Kidney capillary endothelial cell (primary cell): ENCODE measurements at places on chromosomes 5 and 9.
A peak's percentile ranks its signal among the peaks of the same experiment; 100 is the strongest.

DNA sequence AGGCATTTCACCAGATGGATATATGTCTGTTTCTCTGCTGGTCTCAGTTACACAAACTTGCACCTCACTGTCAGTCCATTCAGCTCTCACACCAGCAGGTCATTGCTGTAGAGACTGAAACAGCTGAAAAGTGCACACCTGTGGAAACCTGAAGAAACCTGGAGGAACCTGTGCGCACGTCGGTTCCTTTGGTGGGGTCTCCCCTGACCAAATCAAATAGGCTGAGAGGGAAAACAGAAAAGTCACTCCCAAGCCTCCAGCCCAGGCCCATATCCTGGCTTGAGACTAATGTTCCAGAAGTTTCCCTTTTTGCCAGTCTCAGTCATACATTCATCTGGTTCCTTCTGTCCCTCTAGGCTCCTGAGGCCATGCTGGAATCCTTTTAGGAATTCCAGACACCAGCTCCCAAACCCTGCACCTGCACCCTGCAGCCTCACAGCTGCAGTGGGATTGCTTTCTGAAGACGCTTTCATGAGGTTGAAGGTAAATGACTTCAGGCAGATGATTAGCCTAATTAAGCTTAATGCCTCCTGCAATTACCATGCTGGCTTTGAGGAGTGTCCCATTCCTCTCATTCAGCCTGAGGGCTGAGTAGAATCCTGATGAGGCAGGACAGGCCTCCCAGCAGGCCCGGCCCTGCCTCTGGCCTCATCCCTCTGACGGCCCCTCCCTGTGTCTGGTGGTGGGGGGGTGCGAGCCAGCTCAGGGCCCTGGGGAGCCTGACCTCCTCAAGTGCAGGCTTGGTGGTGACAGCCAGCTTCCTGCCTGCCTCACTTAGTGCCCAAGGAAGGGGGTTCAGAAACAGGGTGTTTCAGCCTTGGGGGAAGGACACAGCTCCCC lies 24.3 kb upstream of the CXCL14 start:
- no peak for DNase-seq

- DNase-seq, result no peak
These were observed 2.6 kb downstream of the IER5L start for GRCh38 chr9:129175515-129175824.

- no peak for DNase-seq
These were observed 2.8 kb downstream of the PRR7 start for GRCh38 chr5:177449140-177450061.

- DNase-seq, result no peak
These were observed 278.6 kb upstream of the C9orf72 start for GRCh38 chr9:27851858-27852257.

DNA sequence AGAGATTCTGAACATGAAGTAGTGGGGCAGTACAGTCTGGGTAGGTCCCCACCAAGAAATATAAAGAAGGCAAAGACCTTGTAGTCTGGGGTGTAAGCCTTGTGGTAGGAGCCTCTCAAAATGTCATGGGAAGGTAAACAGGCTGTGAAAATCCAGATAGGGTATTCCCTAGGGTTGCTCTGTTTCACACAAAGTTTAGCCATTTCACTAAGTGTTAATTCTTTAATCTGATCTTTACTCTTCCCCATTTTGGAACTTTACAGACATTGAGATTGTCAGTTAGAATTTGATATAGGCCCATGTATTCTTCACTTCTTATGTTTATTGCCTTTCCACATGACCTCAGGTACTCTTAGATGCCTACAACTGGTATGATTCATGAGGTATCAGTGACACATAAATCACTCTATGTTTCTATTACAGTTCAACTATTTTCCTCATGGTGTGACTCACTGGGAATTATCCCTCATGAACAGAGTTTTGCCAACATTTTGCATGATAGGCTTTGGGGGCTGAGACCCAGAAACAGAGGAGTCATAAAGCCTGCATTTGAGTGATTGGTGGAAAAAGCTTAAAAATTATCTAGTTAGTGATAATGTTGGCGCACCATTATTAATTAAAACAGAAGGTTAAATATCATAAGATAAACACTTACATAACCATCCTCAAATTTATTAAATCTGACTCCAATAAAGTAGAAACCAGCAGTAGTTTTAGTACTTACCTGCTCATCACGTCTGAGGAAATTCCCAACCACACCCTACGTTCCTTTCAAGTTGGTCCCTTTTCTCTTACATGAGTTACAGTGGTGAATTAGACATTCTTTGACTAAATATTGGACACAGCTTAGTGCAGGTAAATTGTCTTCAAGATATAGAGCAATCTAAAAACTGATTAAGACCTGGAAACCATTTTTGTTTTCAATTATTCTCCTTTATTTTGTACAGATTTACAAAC lies 399.8 kb upstream of the MEF2C start:
- DNase-seq, result peak; percentile 26

DNA sequence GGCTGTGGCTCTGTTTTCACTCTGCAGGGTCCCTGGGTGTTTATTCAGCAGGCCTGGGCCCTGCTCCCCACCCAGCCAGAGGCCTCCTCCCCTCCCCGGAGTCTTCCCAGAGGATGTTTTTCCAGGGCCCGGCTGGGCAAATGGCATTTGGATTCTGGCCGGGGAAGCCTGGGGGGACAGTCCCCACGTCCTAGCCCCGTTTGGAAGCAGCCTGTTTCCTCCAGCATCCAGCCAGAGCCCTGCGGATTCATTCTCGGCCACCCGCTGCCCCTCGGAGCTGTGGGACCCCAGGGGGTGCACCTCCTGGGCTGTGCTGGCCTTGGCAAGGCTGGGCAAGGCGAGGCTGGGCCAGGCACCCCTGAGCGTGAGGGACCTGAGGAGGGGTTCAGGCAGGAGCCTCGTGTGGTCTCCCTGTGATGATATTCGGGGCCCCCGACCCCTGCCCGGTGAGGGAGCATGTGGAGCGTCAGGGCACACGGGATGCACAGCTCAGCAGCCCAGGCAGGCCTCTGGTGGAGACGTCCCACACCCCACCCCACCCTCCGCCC lies 48.8 kb upstream of the EGFL7 start:
- DNase-seq, result no peak

DNA sequence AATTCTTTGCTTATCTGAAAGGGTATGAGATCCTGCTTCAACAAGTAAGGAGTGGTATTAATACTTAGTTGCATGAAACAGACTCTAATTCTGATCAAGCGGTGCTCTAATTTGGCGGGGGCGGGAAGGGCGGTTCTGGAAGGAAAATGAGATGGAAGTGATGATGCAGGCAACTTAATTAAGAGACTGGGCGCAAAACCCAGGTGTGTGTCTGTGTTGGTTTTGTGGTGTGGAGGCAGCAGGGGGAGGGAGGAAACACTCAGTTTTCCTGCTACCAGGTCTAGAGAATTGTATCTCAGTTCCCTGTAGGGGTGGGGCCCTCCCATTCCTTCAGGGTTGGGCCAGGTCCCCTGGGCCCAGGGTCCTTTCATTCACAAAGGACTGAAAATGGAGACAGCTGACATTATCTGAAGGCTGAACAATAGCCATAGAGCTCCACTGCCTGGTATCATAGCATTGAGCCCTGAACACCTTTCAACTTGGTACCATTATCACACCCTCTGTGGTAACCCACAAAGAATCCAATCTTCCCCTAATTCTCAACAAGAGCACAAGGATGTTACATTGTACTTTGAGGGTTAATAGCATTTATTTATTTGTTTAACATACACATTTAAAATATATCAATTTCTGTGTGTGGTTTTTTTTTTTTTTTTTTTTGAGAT lies 17.2 kb upstream of the C5orf47 start:
- no peak for DNase-seq

DNA sequence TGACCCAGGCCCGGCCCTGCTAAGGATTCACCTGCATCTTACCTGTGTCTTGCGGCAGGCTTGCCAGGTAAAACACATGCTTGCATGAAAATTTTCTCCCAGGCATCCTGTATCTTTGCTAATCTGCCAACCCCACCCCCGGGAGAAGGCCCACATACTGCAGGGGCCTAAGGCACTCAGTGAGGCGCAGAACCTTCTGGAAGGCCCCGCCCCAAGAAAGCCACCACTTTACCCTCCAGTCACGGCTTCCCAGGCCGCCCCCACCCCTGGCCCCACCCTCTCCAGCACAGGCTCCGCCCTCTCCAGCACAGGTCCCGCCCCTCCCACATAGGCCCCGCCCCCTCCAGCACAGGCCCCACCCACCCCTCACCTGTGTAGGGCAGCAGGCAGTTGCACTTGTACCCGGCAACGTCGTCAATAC lies 29.8 kb upstream of the SEC16A start:
- DNase-seq, result peak; percentile 42

- DNase-seq, result no peak
These were observed 259.6 kb upstream of the NR4A3 start for GRCh38 chr9:99561961-99562565.

DNA sequence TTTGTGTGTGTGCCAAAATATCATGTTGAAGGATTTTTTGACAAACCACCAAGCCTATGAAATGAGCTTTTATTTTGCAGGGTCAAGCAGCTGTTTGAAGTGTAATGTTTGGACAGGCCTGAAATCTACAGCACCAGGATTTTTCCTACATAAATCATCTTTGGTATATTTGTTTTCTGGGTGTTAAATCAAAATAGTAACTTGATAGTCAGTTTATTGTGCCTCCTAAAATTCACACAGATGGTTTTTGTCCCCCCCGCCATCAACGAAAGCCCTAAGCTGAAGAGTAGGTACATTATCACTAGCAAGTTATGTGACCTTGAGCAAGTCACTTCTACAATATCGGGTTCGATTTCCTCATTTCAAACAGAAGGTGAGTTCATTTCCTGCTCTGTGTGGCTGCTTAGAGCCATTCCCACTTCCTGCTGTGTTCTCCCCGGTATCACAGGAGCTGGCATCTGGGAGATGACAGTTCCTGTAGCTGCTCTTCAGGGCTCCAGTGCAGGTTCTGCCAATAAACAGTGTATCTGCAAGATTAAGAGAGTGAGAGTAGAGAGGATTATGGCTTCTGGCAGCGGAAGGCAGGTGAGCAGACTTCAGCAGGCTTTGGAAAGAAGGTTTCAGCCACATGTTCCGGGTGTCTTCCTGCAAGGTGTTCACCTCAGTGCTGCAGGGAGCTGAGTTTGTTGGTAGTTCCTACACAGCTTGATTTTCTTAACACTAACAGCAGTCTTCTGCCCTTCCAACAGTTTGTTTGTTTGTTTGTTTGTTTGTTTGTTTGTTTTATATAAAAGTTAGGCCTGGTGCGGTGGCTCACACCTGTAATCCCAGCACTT lies 48.4 kb upstream of the GNE start:
- no peak for DNase-seq

GRCh38 chr5:134007581-134008265 lies 2.9 kb upstream of the VDAC1 start:
- no peak for DNase-seq

DNA sequence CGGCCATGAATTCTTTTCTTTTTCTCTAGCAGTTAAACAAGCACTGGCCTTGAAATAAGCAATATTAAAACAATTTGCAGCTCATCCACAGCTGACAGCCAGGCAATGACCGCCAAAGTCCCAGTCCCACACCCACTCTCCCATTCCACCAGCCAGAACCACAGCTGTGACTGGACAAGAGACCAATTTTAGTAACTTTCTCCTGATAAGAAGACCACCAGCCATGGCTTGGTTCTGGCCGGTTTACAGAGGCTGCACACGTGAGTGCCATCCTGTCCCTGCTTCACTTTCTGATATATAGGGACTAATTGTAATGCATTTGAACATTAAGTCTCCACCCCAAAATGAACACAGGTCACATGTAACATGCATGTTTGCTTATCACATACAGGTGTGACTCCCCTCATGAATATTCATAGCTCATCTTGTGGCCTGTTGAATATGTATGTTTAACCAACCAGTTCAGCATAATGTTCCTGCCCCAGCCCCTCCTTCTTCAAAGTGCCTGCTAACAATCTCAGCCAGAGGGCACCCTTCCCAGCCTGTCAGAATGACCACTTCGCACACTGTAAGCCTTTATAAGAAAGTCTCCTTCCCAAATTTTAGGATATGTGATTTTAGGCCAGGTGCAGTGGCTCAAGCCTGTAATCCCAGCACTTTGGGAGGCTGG lies 23.9 kb upstream of the FANCC start:
- DNase-seq, result no peak

- DNase-seq, result peak; percentile 53
These were observed 23.9 kb upstream of the KIF4B start for GRCh38 chr5:154989626-154990025.

GRCh38 chr9:5718296-5719032 lies 89.6 kb downstream of the RIC1 start:
- no peak for DNase-seq

DNA sequence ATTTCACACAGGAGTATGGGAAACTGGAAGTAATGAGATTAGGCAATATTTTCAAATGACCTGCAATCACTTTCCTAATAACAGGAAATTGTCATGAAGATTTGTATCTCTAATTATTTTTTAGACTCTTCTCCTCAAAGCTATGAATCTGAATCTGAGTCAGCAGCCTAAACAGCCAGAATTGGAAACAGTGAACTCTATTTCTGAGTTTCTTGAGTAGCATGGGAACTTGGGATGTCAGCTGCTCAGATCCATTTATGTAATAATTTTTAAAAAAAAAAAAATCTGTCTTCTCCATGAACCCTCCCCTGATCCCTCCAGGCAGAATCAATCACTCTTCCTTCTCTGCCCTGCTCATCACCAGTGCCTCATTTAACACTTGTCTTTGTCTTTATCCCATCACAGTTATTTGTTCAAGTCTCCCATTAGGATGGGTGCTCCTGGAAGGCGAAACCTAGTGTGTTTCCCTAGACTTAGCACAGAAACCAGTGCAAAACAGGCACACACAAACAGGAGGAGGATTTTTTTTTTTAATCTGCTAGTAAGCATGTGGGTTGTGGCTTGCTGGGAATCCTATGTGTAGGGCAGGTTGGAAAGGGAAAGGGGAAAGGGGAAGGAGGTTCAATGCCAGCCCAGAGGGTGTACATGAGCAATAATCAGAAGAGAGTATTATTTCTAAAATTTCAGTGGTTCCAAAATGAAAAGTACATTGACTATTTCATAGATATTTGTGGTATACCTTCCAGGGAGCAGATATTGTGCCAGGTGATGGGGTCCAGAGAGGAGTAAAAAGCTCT lies 186.8 kb downstream of the TTLL11 start:
- no peak for DNase-seq
